ENCODE measurements at places on chromosomes 5 and 9.

DNA sequence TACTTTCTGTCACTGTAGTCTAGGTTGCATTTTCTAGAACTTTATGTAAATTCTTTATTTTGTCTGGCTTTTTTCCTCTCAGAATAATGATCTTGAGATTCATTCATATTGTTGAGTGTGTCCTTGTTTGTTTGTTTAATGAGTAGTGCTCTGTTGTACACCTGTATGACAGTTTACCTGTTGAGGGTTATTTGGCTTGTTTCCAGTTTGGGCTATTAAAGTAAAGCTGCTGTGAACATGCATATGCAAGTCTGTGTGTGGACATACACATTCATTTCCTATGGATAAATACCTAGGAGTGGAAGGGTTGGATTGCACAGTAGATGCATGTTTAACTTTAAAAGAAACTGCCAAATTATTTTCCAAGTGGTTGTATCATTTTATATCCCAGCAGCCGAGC, 30.4 kb downstream of the MVB12B start:
- no peak for DNase-seq

DNA sequence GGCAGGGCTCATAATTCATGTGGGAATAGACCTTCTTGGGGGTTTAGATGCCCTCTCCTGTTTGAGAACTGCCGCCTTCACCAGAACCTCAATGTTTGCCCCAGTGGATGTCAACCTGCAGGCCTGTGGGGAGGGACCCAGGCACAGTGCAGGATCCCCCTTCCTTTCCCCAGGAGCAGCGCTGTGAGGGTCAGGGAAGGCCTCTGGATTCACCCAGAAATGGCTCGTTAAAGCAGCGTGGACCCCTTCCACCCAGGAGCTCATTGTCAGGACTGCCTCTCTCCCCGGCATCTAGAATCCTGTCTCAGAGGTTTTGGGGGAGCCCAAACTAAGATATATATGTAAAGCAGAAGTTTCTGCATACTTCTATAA, 188.3 kb downstream of the GADD45G start:
- DNase-seq, result no peak

GRCh38 chr9:2872250-2872930, 28.5 kb upstream of the PUM3 start:
- no peak for DNase-seq

DNA sequence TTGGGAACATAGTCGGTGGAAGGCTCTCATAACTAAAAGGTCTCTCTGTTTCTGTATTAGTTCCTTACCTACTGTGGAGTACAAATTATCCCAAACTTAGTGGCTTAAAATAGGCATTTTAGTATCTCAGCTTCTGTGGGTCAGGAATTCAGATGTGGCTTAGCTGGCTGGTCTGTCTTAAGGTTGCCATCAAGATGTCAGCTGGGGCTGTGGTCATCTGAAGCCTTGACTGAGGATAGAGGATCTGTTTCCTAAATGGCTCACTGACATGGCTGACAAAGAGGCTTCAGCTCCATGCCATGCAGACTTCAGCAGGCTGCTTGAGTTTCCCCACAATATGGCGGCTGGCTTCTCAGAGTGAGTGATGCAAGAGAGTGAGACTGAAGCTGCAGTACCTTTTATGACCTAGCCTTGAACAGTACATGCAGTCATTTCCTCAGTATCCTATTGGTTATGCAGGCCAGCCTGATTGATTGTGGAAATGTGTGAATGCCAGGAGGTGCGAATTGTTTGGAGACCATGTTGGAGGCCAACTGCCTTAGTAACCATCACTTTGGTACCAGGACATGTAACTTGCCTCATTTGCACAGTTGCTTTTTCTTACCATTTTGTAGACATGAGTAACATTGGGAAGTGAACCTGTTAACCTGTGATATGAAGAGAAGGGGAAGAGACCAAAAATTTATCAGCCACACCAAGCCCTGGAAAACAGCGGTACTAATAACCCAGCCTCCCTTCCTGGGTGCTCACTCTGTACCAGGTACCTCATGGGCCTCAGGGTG, 152.8 kb upstream of the IER5L start:
- no peak for DNase-seq

GRCh38 chr5:28703651-28704260, 1665.4 kb upstream of the CDH9 start:
- no peak for DNase-seq

GRCh38 chr5:159971931-159972461, 36.9 kb upstream of the TTC1 start:
- no peak for DNase-seq

DNA sequence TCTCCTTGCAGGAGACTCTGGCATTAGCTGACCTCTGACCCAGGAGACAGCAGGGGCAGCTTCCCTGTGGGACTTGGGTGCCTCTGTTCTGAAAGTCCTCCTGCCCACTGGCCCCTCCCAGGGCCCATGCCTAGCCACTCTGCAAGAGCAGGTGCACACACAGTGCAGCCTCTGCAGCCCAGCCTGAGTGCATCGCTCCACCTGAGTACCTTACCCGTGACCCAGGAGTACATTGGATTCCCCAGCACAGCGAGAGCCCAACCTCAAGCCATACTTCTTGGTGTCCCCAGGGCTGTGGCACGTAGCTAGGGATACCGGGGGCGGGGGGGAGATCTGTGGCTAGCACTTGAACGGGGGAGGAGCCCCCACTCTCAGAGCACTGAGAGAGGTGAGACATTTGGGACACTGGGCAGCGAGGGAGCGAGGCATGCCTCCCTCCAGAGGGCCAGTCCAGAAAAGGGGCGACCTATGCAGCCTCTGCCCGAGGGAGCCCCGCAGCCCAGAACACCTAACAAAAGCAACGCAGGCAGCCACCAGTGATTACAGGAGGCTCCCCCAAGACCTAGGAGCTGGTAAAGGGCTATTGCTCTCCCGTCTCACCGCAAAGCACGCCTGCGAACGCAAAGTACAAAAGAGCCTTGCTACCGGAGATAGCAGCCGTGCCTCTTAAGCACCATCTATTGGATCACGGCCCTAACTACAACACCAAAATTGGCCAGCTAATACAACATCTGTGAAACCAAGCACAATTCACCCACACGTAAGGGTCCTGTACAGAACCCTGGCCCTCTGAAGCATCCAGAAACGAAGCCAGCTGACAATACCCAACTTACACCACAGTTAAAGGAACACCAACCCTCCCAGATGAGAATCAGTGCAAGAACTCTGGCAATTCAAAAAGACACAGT, 826 bp upstream of the PRDM9 start:
- no peak for DNase-seq

Data from NCI-H2081 treated with DMSO at 0.1 percent for 48 hours (cell line).